ENCODE measurements at places on chromosomes 4 and X. TPM values are rescaled to one million over a fixed set of nuclear protein-coding genes. Genes with fewer than 3 reads are reported as not detected.
A peak's percentile ranks its signal among the peaks of the same experiment; 100 is the strongest.

- DNase-seq = no peak
These were observed 1.1 kb downstream of the GABRA2 start for GRCh38 chr4:46388857-46389256.

- DNase-seq = peak; percentile 4
These were observed 599.9 kb upstream of the IGFBP7 start for GRCh38 chr4:57710053-57710452.

DNA sequence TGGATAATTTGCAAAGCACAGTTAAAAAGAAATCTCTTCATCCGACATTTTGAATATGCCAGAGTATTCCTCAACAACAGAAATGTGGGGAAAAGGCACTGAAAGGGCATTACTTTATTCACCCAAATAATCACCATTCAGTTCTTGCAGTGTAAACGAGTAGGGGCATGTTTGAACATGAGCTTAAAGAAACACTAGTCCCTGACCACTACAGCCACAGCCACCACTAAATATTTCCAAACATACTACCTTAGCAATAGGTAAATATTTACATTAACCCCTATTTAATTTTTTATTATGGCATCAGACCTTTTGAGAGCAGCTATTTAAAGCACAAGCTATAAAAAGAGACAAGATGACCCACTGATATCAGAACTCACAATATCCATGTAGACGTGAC lies 27.6 kb downstream of the MCF2 start:
- DNase-seq = no peak

GRCh38 chrX:30310429-30311206 lies 1.4 kb upstream of the NR0B1 start:
- DNase-seq = no peak

- peak; percentile 63 for DNase-seq
These were observed 518 bp downstream of the TACR3 start for GRCh38 chr4:103719105-103719829.

The ADH1A gene
- not detected for total RNA-seq

GRCh38 chr4:85910985-85911384 lies 436.0 kb downstream of the ARHGAP24 start:
- no peak for DNase-seq

The TRAM1L1 gene
- total RNA-seq = not detected

Measured in stomach (tissue), 19 donors.